ENCODE measurements at places on chromosomes 6 and 20.

GRCh38 chr20:57400231-57400701, 9.1 kb downstream of the RBM38 start:
- no peak for DNase-seq

DNA sequence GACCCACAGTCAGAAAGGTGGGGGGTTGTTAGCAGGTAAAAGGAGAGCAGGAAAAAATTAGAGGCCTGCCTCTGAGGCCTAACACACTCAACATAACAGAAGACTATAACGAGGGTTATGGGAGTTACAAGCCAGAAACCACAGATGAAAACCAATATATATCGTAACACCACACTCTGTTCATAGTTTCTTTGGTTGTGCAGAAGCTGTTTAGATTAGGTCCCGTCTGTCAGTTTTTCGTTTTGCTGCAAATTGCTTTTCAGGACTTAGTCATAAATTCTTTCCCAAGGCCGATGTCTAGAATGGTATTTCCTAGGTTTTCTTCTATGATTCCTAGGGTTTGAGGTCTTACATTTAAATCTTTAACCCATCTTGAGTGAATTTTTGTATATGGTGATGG, 3.7 kb upstream of the MAP3K5 start:
- DNase-seq, result no peak

DNA sequence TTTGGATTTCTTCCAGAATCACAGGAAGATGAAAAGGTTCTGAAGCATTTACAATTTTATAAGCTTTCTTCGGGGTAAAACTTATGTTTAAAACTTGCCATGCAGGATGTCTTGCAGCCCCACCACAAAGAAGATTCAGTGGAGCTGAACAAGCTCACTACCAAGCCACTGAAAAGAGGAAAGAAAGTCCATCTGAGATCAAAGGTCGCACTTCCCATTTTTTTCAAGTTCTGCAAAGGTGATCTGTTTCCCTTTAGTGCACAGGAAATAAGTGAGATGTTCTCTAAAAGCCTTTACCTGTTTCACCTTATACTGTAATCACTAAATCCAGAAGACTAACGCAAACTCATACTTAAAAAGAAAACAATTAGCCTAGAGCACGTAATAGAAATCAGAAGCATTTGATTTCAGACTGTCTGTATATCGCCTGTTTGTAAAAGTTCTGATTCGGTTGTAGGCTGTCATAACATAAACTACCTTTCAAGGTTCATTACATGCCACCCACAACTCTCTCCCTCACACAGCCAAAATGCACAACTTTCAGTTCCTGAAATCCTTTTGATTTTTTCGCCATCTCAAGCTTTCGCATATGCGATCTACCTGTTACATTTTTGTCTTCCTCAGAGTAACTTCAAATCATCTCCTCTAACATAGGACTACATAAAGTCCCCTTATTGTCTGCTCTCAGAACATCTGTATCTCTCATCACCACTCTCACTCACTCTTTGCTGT, 1.8 kb downstream of the ECHDC1 start:
- DNase-seq, result no peak

DNA sequence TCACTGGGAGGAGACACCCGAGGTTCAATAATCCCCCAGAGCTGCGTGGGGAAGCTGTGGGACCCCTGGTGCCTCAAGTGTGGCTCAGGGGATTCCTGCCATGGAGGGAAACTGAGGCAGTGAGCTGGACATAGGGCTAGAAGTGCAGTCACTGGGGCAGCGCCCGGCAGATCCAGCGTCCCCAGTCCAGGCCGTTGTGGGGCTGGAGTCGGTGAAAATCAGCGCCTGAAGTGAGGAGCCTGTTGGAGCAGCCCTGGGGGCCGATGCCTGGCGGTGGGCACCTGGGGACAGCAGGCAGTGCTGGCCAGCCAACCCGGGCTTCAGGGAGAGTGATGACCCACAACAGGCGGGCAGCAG, 2.2 kb upstream of the COL9A3 start:
- no peak for DNase-seq

DNA sequence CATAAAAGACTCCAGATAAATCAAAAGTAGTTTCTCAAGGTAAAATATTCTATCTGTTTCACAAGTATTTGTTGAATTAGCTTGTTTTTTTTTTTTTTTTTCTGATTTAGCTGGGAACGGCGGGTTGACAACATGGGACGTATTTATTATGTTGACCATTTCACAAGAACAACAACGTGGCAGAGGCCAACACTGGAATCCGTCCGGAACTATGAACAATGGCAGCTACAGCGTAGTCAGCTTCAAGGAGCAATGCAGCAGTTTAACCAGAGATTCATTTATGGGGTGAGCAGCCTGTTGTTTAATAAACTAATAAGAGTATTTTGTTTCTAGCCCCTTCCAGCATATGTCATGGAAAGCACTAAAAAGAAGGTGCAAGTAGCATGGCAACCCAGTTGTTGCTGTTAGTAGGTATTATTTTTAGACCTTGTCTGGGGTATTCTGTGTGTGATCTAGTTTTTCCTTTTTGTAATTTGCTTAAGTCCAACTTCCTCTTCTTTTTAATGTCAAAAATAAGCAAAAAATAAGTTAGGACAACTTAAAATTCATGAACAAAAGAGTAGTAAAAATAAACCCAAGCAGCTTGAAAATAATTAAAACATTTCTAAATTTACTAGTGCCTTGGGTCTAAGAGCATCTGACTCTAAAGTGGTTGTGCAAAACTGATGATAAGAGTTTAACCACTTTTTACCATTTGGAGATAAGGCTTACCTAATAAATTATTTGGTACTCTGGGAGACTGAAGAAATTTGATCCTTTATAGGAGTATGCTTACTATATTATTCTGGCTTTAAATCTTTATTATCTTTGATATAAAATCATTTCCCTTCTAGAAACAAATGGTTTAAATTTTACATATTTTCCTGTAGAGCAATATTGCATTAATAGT, 70.8 kb upstream of the DYNLRB1 start:
- DNase-seq, result no peak

All from lung microvascular endothelial cell (primary cell).